HS-27A (cell line): ENCODE measurements at places on chromosomes 11 and 22.

- no peak for DNase-seq
These were observed 81.3 kb downstream of the SERGEF start for GRCh38 chr11:17931595-17931994.

GRCh38 chr11:124394408-124394807, 4.4 kb downstream of the OR8B3 start:
- DNase-seq, result no peak

- DNase-seq, result no peak
These were observed 2.1 kb upstream of the DRD2 start for GRCh38 chr11:113477321-113477720.

- DNase-seq, result no peak
These were observed 44.2 kb downstream of the SHANK2 start for GRCh38 chr11:71208011-71208774.

- no peak for DNase-seq
These were observed 6.4 kb downstream of the UNC93B1 start for GRCh38 chr11:67997475-67997921.

GRCh38 chr11:57309106-57310059, 15.4 kb downstream of the TNKS1BP1 start:
- DNase-seq, result no peak

- no peak for DNase-seq
These were observed 4.2 kb downstream of the ABCC8 start for GRCh38 chr11:17472467-17472866.

GRCh38 chr11:57514538-57515331, 767 bp downstream of the SLC43A1 start:
- DNase-seq, result no peak

DNA sequence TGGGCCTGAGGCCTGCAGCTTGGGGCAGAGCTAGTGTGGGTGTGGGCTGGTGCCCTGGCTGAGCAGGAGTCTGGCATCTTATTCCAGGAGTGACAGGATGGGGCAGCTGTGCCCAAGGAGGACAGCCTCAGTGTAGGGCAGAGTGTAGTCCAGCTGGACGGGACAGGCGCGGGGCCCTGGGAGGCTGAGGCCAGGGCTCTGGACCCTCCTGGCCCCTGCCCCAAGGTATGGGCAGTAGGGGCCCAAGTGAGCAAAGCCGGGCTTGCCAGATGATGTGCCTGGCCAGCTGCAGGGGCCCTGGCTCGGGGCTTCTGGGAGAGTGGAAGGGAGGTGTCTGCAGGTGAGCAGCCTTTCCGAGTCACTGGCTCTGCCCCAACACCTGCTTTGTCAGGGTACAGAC, 1190.9 kb downstream of the BRD1 start:
- no peak for DNase-seq

DNA sequence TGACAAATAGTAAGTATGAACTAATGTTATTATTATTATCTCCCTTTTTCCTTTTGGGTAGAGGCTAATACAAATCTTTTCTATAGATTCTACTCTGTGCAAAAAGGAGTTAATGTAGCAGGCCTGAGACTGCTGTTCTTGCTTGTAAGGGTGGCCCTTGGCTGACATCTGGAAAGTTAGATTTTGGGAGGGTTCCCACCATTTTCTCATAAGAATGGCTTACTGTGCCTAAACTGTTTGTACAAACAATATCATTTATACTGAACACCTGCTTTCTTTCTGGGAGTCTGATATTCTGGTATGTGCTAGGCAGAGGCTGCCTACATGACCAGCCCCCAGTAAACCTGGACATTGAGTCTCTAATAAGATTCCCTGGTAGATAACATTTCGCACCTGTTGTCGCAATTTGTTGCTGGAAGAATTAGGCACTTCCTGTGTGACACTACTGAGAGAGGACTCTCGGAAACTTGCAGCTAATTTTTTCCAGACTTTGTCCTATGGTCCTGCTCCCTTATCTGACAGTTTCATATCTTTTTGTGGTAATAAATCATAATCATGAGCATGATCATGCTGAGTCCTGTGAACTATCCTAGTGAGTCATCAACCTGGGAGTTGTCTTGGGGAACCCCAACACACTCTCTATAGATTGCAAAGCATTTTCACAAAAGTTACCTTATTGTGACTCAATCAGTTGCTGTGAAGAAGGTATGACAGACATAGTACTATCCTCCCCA, 257.7 kb upstream of the CCDC90B start:
- DNase-seq, result no peak

DNA sequence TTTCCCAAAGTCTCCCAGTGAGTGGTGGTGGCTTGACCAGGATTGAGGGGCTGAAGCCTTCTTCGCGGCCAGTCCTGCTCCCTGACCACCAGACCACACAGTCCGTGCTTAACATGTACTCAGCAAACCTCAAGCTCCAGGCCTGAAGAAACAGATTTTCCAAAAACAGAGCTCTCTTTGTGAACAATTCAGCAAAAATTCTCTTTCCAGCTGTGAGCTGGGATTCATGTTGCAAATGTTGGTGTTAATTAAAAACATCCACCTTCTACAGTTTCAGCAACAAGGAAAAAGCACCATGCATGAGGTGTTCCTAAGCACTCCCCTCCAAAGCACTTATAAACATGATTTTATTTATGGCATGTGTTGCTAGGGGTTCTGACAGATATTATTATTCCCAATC, 129.5 kb downstream of the ETS1 start:
- no peak for DNase-seq

GRCh38 chr11:3193373-3194015, 25.1 kb downstream of the MRGPRG start:
- no peak for DNase-seq

DNA sequence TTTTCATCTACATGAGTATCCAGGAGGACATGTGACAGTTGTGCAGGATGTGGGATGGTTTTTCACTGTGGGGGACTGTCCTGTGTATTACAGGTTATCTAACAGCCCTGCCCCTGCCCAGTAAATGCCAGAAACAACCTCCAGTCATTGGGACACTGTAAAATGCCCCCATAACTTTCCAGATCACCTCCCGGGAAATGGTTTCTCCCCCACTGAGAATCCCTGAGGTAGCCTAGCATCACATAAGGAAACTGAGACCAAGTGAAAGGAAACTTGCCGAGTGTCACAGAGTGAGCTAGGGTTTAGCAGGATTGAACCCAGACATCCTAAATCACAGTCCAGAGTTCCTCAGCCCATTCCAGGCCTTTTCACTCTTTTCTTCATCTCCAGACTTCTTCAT, 48.3 kb upstream of the SLC6A5 start:
- DNase-seq, result no peak

DNA sequence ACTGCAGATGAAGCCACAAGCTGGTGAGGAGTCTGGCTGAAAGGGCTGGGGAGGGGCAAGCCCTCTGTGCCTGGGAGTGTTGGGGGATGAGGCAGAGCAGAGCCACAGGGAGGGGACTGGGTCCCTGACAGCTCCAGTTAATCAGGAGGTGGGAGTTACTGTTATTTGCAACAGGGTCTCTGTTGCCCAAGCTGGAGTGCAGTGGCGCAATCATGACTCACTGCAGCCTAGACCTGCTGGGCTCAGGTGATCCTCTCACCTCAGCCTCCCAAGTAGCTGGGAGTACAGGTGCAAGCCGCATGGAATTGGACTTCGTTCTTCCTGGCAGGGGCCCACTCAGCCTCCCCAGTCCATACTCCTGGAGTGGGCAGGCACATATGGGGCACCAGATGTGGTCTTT, 7.7 kb downstream of the SCN2B start:
- no peak for DNase-seq

GRCh38 chr22:46003271-46004091, 26.5 kb upstream of the WNT7B start:
- no peak for DNase-seq

- DNase-seq, result no peak
These were observed 195.5 kb upstream of the CADM1 start for GRCh38 chr11:115699733-115700132.

- DNase-seq, result peak; percentile 91
These were observed 31.3 kb downstream of the MTNR1B start for GRCh38 chr11:93000511-93001476.

GRCh38 chr22:24178502-24179440, 2.5 kb upstream of the SUSD2 start:
- no peak for DNase-seq

GRCh38 chr11:2791139-2791520, 91.3 kb upstream of the KCNQ1OT1 start:
- no peak for DNase-seq

DNA sequence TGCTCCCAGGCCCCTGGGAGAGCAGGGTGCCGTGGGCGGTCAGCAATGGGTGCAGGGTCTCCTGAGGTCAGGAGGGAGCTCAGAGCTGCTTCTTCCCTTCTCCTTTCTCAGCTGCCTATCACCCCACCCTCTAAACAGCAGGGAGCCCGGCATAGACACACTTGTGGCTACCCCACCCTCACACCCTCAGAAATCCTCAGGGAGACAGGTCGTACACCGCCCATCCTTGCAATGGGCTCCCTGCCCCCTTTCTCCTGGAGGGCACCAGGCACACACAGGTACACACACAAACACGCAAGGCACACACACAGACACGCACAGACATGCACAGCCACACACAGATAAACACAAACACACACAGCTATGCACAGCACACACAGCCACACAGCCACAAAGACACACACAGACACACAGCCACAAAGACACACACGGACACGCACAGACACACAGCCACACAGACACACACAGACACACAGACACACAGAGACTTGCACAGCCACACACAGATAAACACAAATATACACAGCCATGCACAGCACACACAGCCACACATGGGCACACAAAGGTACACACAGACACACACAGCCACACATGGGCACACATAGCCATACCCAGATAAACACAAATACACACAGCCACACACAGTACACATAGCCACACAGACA, 44.9 kb upstream of the TH start:
- no peak for DNase-seq

DNA sequence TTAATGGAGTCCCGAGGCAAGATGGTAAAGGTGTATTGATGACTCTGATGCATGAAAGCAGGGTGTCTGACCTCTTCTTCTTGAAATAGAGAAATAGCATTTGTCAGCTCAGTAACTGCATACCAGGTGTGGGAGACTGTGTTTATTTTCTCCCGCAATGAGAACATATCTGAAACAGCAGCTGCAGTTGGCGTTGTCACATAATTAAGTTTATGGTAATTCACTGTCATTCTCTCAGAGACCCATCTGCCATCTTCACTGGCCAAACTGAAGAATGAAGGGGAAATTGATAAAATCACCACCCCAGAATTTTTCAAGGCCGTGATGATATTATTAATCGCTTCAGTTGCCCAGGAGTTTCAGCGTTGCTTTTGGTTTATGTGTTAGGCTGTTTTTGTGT, 20.1 kb upstream of the MCHR1 start:
- no peak for DNase-seq

GRCh38 chr22:24841261-24841660, 35.2 kb downstream of the SGSM1 start:
- DNase-seq, result no peak

GRCh38 chr11:77266766-77267165, 34.7 kb downstream of the GDPD4 start:
- no peak for DNase-seq

DNA sequence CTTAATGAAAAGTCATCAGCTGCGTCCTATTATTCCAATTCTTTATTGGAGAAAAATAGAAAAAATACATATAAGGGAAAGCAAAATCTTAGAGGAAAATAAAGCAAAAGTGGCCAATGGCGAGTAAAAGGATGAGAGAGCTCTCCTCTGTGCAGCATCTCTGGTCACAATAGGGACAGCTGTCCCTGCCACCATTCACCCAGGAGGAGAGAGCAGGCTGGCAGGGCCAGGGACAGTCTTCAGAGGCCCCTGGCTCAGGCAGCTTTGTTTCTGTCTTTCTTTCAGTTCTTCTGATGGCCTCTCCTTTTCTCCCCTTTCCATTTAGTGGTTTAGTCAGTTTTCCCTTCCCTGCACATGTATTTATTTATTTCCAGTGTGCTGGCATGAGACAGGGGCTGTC, 941.3 kb downstream of the NTM start:
- no peak for DNase-seq

GRCh38 chr22:42696331-42696967, 24.2 kb downstream of the A4GALT start:
- no peak for DNase-seq

DNA sequence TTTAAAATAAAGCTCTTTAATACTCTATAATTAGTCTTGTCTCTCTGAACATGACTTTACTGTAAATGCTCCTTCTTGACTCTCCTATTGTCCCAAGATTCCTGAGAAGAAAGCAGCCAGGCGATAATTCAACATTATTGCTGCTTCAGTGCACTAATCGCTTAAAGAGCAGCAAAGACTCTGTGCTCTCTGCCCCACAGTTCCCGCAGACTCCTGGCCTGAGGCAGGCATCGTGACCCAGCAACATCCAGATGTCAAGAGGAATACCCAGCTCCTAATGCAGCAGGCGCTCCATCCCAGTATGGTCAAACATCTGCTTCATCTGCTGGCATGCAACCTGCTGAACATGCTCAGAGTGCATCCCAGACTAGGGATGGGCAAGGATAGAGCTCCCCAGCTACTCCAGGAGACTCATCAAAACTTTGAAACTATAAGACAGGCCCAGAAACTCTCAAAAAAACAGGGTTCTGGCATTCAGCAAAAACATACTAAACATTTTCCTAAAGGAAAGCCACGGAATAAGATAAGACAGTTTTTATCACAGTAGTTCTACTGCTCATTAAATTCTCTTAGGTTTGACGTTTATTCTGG, 270.0 kb downstream of the SOX6 start:
- no peak for DNase-seq

- peak; percentile 57 for DNase-seq
These were observed 5.7 kb upstream of the INTS4 start for GRCh38 chr11:78000193-78000592.

- DNase-seq, result no peak
These were observed 98.6 kb downstream of the TTC28 start for GRCh38 chr22:28581016-28581415.

GRCh38 chr22:19448076-19448607, 631 bp upstream of the C22orf39 start:
- peak; percentile 34 for DNase-seq

GRCh38 chr22:27377501-27378295, 423.9 kb downstream of the MN1 start:
- no peak for DNase-seq

GRCh38 chr11:96964661-96965060, 574.8 kb downstream of the JRKL start:
- no peak for DNase-seq

DNA sequence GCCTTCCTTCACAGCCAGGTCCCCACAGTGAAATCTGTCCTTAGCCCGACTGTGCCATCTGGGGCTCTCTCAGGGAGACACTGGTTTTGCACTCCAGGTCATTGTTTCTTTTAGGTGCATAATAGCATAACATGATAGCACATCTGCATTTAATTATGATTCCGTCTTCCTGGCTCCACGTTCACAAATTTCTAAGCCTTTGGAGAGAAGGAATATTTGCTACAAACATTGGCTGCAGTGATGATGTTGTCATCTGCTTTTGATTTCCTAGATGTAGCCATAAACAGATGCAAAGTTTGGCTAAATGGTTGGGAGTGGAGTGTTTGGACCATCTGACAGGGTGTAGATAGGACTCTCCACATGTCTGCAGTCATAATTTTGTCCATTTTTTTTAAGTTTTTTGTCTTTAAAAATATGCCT, 12.0 kb upstream of the CAT start:
- no peak for DNase-seq

GRCh38 chr22:29200901-29201300, 4.8 kb upstream of the EMID1 start:
- no peak for DNase-seq

GRCh38 chr22:46185283-46185682, 35.0 kb downstream of the PPARA start:
- no peak for DNase-seq
